CD4-positive, alpha-beta T cell treated with Interleukin-21 for 1 hour (primary cell): ENCODE measurements at places on chromosomes 2 and 18.
A peak's percentile ranks its signal among the peaks of the same experiment; 100 is the strongest.

- DNase-seq: no peak
Observed at GRCh38 chr2:64220265-64220664, 76.0 kb upstream of the PELI1 start.

- no peak for DNase-seq
Observed at GRCh38 chr18:74995419-74995736, 213.6 kb downstream of the PTGR3 start.

GRCh38 chr2:5287558-5288334 is 404.4 kb upstream of the SOX11 start:
- DNase-seq: no peak

DNA sequence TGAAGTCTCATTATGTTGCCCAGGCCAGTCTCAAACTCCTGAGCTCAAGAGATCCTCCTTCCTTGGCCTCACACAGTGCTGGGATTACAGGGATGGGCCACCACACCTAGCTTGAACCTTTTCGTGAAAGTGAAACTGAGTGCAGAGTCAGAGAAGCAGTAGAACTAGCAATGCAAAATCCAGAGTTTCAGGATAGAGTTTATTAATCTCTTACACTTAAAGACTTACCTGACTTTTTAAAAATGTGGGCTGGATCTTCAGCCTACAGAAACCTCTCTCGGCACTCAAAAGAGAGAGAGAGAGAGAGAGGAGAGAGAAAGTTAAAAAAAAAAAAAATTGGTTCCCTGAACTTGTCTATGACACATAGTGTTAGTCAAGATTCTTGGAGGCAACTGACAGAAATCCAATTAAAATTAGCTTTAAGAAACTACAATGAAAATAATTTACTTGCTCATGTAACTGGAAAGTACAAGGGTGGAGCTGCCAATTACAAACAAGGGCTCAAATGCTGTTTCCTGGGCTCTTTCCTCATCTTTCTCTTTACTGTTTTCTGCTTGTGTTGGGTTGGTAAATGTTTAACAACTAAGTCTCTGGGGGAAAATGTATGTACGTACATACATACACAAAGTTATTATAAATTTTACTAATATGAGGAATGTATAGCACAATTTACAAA is 98.1 kb upstream of the CERS6 start:
- no peak for DNase-seq

DNA sequence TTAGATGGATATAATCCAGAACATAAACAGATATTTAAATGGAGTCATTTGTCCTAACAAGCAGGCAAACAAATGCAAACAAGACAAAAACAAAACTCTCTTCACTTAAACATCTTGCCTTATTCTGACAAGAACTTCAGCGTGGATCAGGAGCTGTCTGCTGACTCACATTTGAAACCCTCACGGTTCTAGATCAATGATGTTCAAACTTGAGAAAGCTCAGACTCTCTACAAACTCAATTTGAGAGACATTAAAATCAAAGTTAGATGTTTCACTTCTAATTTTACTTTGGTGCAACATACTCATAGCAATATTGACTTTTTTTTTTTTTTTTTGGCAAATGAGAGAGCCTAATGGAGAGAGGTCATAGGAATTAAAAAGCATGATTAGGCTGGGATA is 362.8 kb upstream of the SLC14A2 start:
- no peak for DNase-seq

DNA sequence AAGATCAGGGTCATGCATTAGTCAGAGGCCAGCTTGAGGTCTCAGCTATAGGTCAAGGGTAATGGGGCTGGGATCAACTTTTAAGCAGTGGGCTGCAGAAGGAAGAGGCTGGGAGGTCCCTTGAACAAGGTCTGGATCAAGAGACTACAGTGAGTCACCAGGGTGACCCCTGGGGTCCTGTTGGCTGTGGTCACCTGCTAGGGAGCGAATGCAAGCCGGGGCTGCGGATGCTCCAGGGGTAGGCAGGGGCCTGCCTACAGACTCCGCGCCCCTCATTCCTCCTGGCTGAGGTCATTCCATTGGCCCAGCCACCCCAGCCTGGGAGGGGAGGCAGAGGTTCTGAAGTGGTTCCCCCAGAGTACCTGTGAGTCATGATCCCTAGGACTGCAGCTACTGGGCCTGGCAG is 110.4 kb downstream of the CYP26B1 start:
- no peak for DNase-seq

- peak; percentile 70 for DNase-seq
Observed at GRCh38 chr2:222690564-222691200, 19.2 kb downstream of the MOGAT1 start.

DNA sequence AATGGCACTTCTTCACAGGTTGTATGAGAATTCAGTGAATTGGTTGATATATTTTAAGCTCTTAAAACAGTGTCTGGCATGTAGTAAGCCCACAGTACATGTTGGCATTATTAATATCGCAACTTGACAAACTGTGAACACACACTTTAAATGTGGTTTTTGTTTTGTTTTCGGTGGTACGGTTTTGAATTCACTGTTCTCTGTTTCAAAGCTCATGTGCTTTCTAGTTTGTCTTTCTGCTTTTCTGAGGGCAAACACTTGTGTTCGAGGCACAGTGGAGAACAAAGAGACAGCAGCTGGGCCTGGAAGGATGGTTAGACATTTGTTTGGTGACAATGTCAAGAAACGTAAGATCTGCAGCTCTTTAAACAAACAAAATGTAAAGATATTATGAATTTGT is 276.5 kb upstream of the MC4R start:
- no peak for DNase-seq

DNA sequence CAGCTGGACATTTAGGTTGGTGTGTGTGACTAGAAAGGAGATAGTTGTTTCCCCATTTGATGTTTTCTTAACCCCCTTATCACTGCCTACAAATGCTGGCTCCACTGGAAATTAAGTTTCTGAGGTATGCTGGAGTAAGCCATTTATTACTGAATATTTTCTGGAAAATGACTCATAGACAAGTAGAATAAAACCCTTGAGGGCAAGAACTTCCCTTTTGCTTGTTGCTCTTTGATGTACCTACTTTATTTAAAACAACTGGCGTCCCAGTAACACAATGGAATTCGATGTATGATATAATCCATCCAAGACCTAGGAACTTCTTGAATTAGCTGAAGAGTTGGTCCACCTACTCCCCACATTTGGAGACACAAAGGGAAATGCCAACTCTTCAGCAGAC is 33.3 kb upstream of the SESTD1 start:
- no peak for DNase-seq

GRCh38 chr2:140873915-140874531 is 1256.8 kb downstream of the LRP1B start:
- DNase-seq: no peak

DNA sequence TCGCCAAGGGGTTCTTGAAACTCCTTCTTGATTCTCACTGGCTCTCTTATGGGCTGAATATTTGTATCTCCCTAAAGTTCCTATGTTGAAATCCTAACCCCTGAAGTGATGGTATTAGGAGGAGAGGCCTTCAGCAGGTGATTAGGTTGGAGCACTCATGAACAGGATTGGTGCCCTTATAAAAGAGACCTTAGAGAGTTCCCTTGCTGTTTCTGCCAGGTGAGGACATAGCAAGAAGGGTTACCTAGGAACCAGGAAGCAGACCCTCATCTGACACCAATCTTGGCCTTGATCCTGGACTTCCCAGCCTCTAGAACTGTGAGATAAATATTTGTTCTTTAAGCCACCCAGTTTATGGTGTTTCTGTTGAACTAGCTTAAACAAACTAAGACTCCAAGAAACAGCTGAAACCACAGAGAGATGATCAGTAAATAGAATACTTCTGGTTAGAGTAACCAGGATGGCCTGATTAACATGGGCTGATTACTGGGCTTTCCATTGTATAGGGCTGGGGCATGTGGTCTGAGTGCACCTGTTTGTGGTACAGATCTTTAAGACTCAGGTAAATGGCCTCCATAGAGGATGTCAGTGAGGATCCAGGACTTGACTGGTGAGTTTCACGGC is 7.7 kb upstream of the CDC42EP3 start:
- no peak for DNase-seq

DNA sequence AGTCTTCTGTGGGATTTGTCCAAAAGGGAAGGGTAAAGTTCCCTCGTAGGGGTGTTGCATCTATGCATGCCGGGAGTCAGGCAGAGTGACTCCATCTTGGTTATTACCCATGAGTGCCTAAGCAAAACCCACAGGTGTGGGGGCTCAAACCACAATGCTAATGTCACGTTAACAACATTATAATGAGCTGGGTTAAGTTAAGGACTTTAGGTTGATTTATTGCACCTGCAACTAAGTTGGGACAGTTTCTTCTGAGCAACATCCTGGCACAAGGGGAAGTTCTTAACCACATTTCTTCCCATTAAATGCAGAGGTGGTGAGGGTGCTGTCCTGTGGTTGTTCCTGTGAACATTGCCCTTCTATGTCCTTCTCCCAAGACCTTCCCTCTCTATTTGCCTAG is 1596.8 kb upstream of the SLC39A10 start:
- DNase-seq: no peak

DNA sequence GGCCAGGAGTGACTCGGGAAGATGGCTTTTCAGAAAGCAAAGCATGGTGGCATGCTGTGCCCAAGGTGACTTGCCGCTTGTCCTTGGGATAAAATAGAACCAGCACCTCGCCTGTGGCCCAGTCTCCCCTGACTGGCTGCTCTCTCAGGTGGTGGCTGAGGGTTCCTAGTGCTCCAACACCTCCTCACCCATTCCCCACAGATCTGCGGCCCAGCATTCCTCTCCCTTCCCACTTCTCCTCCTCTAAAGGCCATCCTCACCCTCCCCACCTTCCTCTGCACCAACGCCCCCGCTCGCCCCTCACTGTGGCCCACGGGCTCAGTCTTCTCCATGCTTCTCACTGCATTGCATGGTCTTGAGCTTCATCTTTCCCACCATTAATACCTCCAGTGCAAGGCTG is 132.4 kb downstream of the PXDN start:
- no peak for DNase-seq

DNA sequence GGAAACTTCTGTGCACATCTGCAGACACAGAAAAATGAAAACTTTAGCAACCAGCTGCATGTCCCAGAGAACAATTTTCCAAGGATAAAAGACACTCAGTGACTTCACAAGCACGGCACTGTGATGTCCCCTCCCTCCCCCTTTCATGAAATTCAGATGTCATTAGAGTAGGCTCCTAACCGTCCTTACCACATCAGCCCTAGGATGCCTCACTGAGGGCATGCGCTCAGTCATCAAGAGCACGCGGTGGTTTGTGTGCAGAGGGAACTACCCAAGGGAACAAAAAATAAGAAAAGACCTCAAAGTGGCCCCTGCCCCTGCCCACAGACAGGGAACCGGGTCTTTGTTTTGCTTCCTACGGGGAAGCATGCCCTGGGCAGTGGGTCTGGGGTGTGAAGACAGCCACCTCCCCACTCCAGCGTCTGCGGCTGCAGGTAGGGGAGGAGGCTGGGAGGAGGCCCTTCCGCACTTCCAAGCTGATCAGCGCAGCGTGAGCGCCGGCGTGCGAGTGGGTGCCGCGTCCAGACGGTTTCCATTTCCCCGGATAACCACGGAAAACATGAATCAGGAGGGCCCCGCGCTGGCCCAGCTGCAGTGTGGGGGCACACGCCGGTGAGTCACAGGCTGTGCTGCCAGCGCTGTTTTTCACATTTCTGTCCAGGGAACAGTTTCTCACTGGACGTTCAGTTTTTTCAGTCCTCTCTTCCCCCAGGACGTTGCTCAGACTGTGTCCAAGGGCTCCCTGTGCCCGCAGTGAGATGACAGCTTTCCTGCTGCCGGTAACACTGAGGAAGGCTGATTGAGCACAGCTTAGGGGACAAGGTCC is 70.6 kb downstream of the COPS8 start:
- DNase-seq: no peak

DNA sequence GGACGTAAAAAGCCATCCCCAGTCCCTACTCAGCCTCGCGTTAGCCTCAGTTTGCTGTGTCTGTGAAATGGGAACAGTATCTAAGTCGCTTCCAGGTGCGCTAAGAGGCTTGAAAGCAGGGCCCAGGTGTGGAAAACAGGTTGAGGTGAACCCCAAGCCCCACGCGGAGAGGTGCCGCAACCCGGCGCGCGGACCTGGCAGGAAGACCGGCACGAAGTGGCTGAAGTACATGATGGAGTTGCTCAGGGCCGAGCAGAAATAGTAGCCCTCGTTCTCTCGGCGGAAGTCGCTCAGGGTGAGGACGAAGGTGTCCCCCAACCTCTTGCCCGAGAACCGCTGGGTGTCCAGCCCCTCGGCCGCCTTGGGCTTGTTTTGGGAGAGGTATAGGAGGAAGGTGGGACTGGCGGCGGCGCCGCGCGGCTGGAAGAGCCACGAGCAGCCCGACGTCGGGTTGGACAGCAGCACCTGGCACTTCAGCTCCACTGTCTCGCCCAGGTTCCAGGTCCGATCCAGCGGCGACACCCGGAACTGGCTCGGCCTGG is 508 bp downstream of the CD8A start:
- no peak for DNase-seq

DNA sequence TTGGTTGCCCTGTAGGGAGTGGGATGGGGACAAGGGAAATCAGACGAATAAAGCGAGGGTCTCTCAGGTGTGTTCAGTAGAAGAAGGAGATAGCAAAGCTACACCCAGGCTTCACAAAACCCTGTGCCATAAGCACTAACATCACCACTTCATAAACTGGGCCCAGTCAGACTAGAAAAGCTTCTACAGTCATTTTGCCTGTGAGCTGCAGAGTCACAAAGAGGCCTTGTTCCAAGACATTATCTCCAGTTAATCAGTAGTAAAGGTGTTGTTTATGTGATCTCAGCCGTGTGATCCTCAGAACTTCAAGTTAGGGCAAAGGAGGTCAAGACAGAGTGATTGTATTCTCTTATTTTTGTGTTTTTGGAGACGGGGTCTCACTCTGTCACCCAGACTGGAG is 148.0 kb downstream of the GALR1 start:
- DNase-seq: no peak

DNA sequence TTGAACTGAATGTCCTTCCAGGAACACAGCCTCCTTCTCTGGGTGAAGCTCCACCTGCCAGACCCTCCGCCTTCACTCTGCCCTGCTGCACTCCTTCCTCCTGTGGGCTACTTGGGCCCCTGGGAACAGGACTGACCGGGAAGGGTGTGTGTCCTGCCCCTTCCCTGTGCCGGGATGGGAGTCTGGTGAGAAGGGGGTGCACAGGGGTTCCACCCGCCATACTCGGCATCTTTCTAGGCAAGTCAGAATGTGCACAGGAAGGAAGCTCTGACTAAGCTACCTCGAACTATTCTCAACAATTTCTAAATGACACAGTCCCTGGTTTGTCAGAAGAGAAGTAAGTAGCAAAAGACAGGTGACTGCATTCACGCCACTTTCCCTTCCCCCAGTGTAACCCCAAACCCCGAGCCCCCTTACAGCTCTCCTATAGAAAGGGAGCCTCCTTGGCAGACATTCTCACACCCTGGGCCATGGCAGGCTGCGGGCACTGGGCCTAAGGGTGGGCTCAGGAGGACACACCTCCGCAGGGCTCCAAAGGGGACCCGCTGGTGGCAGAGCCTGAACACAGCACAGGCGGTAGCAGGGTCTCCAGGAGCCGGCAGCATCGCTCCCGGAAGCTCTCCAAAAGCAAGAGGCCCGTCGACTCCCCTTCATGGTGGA is 184.1 kb downstream of the HDAC4 start:
- DNase-seq: no peak
